ENCODE measurements at places on chromosomes 1 and 21. TPM values are rescaled to one million over a fixed set of nuclear protein-coding genes. Genes with fewer than 3 reads are reported as not detected.

DNA sequence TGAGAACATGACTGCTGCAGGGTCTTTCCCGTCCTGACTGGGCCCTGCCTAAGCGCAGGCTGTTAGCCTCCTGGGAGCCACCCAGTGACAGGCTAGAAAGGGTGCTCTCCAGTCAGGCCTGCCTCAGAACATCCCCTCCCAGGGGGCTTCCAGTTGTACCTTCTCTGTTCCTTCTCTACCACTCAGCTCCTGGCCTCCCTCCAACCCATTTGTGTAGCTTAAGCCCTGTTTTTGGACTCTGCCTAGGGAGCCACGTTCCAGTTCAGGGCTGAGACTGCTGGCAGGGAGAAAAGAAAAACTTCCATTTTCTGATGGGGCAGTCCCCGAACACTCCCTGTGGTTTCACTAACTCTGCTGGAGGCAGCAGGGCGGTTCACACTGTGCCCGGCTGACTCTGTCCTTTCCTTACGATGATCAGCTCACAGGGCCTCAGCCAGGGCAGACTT lies 15.3 kb upstream of the POU3F1 start:
- no peak for DNase-seq

- no peak for DNase-seq
These were observed 44.5 kb upstream of the DISP3 start for GRCh38 chr1:11434501-11434900.

DNA sequence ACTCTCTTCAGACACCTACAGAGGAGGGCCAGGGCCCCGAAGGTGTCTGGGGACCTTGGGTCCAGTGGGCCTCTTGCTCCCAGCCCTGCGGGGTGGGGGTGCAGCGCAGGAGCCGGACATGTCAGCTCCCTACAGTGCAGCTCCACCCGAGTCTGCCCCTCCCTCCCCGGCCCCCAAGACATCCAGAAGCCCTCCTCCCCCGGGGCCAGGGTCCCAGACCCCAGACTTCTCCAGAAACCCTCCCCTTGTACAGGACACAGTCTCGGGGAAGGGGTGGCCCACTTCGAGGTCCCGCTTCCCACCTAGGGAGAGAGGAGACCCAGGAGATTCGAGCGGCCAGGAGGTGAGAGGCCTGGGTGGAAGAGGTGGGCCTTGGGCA lies 3.7 kb downstream of the ADAMTSL4 start:
- DNase-seq, result no peak

GRCh38 chr1:99570486-99571089 lies 75.3 kb upstream of the PALMD start:
- no peak for DNase-seq

Gene ZNF683
- total RNA-seq, result not detected

DNA sequence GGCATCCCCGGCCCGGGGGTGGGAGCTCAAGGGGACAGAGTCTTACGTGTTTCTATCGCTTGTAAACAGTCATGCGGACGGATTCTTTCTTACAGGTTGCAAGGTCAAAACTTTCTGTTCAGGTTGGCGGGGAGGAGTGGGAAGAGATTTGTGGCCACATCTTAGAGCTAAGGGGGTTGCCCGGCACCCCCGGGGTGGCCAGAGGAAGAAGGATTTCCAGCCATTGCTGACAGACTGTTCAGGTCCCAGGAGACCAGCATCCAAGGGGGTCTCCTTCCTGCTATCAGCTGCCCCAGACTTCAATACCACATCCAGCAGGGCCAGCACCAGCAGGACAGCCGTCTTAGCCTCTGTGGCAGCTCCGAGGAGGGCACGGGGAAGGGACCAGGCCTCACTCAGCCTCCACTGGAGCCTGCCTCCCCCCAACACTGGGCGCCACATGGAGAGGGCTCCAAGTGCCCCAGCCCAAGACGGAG lies 52.0 kb downstream of the KIF21B start:
- no peak for DNase-seq

DNA sequence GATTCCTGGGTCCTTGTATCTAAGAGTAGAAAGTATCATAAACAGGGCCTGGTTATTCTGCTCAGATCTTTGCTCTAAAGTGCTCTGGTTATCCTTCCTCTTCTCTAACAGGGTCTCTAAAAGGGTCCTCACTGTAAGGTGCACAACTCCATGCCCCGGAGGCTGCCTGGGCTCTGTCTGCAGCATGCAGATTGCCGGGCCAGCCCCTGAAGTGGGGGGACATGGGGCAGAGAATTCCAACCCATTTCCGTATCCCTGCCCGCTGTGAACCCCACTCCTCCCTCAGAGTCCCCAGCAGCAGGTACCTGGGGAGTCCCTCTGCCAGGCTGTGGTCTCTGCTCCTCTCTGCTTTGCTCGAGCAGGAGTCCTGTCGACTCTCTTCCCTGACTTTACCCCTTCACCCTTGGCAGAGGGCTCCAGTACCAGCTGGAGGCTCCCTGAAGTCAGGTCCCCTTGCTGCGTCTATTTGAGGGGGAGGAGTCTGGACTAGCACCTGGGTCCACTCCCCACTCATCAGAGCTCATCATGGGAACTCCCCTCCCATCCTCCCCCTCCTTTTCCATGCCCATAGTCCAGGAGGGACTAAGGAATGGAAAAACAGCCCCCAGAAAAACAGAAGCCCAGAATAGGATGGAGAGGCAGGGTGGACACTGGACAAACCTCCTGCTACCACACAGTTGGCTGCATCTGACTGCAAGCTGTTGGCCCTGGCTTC lies 12.1 kb downstream of the BLACAT1 start:
- DNase-seq, result no peak

DNA sequence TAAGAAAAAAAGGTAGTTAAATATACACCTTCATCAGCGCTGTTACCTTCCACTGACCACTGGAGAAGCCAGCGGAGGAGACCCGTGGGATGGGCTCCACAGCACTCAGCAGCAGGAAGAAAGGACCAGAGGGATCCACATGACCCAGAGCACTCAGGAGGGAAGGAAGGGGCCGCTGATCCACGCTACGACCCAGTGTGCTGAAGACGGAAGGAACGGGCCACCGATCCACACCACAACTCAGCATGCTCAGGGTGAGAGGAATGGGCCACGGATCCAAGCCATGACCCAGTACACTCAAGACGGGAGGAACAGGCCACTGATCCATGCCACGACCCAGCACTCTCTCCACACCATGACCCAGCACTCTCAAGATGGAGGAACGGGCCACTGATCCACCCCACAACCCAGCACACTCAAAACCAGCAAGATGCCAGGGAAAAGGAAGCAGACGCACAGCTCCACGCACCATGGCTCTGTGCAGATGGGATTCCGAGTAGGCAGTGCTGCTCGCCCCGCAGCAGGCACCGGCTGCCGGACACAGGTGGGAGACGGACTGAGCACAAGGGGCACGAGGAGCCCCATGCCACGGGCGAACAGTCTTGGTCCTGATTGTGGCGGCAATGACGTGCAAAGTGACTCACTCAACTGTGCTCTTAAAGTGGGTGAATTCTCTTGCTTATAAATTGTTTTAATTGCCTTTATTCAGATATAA lies 8.7 kb downstream of the WRAP73 start:
- no peak for DNase-seq

DNA sequence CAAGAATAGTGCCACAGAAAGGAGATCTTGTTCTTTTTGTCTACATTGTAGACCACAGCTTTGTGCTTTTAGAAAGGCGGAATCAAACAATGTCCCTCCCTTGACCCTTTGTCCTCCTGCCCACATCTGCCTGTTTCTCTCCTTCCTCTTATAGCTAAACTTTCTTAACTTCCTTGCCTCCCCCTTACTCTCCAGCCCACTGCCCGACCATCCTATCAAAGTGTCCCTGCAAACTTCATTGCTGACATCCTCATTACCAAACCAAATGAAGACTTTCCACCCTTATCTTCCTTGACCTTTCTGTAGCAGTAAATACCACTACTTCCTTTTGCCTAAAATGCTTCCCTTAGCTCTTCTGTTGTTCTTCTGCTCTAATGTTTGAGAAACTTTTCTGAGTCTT lies 5.0 kb downstream of the SELP start:
- DNase-seq, result no peak
